Endothelial cell (in vitro differentiated cells): ENCODE measurements at places on chromosomes 2 and 18.
A peak's percentile ranks its signal among the peaks of the same experiment; 100 is the strongest.

GRCh38 chr2:172772633-172773032, 37.0 kb downstream of the RAPGEF4 start:
- peaks cover 4% of the 10 kb centered on the region for H3K27me3 ChIP-seq
- H3K27ac ChIP-seq, result no peak overlapping the region
- H3K36me3 ChIP-seq, result no peaks in the 10 kb centered on the region
- H3K4me1 ChIP-seq, result peaks cover 5% of the 10 kb centered on the region

- DNase-seq, result no peak
- no peaks in the 10 kb centered on the region for H3K36me3 ChIP-seq
- H3K4me1 ChIP-seq, result no peaks in the 10 kb centered on the region
- no peak overlapping the region for H3K4me3 ChIP-seq
These were observed 164.1 kb downstream of the PAX3 start for GRCh38 chr2:222134654-222135053.

- peaks cover 4% of the 10 kb centered on the region for H3K27me3 ChIP-seq
- peaks cover 7% of the 10 kb centered on the region for H3K4me1 ChIP-seq
- no peak overlapping the region for H3K27ac ChIP-seq
- no peak overlapping the region for H3K4me3 ChIP-seq
- no peak for DNase-seq
These were observed 37.5 kb downstream of the SLC4A3 start for GRCh38 chr2:219664944-219665343.

DNA sequence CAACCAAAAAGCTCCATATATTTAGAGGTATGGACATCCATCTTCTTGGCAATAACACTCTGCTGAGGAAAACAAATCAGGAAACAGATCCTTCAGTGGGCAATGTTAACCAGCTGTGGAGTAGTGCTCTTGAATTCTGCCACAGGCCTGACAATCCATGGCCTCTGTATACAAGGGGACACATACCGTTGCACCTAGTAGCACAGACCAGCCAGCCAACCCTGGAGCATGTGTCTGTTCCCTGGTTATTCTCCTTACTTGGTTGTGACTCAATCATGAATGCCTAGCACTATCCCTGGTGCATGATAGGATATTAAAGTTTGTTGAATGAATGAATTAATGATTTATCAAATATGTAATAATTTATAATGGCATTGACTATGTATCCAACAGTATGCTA, 261.4 kb upstream of the MGAT5 start:
- no peaks in the 10 kb centered on the region for H3K4me1 ChIP-seq
- no peak overlapping the region for H3K4me3 ChIP-seq
- no peak for DNase-seq
- no peak overlapping the region for H3K27ac ChIP-seq
- H3K36me3 ChIP-seq, result no peaks in the 10 kb centered on the region

- no peak overlapping the region for H3K27ac ChIP-seq
- H3K4me1 ChIP-seq, result peaks cover 12% of the 10 kb centered on the region
- H3K36me3 ChIP-seq, result no peaks in the 10 kb centered on the region
- H3K27me3 ChIP-seq, result peaks cover 9% of the 10 kb centered on the region
These were observed 134.9 kb downstream of the RPIA start for GRCh38 chr2:88826399-88826798.

GRCh38 chr18:24181806-24182205, 42.9 kb downstream of the CABYR start:
- no peak overlapping the region for H3K27ac ChIP-seq
- H3K27me3 ChIP-seq, result no peaks in the 10 kb centered on the region
- no peaks in the 10 kb centered on the region for H3K36me3 ChIP-seq
- no peak overlapping the region for H3K4me3 ChIP-seq
- DNase-seq, result no peak

DNA sequence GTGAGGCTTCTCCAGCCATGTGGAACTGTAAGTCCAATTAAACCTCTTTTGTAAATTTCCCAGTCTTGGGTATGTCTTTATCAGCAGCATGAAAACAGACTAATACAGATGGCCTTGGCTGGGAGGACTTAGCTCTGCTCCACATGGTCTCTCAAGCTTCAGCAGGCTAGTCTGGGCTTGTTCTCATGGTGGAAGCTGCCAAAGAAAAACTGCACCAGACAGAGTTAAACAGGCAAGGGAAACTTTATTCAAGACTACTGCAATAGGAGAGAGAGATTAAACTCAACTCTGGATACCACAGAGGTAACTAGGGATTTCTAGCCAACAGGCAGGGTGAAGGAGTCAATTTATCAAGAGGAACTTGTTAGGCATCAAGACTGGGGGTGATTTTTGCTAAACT, 142.1 kb downstream of the CABLES1 start:
- peaks cover 6% of the 10 kb centered on the region for H3K36me3 ChIP-seq
- H3K27ac ChIP-seq, result no peak overlapping the region
- peak overlapping the region; percentile 68 for H3K4me3 ChIP-seq
- peaks cover 46% of the 10 kb centered on the region for H3K4me1 ChIP-seq

DNA sequence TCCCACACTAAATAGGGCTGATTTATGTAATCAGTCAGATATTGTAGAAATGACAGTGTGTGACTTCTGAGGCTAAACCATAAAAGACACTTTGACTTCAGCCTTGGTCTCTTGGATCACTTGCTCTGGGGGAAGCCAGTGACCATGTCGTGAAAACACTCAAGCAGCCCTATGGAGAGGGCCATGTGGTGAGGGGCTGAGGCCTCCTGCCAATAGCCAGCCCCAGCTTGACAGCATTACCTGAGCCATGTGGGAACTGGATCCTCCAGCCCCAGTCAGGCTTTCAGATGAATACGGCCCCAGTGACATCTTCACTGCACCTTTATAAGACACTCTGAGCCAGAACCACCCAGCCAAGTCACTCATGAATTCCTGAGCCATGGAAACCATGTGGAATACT, 20.8 kb downstream of the TNS1 start:
- H3K27me3 ChIP-seq, result peaks cover 17% of the 10 kb centered on the region
- H3K27ac ChIP-seq, result no peak overlapping the region
- DNase-seq, result no peak
- peaks cover 5% of the 10 kb centered on the region for H3K36me3 ChIP-seq
- H3K4me1 ChIP-seq, result peaks cover 29% of the 10 kb centered on the region
- peak overlapping the region; percentile 69 for H3K4me3 ChIP-seq

- H3K4me3 ChIP-seq, result no peak overlapping the region
- no peak for DNase-seq
- H3K27ac ChIP-seq, result no peak overlapping the region
- H3K27me3 ChIP-seq, result no peaks in the 10 kb centered on the region
These were observed 407.3 kb upstream of the LYPD1 start for GRCh38 chr2:133077269-133077822.

DNA sequence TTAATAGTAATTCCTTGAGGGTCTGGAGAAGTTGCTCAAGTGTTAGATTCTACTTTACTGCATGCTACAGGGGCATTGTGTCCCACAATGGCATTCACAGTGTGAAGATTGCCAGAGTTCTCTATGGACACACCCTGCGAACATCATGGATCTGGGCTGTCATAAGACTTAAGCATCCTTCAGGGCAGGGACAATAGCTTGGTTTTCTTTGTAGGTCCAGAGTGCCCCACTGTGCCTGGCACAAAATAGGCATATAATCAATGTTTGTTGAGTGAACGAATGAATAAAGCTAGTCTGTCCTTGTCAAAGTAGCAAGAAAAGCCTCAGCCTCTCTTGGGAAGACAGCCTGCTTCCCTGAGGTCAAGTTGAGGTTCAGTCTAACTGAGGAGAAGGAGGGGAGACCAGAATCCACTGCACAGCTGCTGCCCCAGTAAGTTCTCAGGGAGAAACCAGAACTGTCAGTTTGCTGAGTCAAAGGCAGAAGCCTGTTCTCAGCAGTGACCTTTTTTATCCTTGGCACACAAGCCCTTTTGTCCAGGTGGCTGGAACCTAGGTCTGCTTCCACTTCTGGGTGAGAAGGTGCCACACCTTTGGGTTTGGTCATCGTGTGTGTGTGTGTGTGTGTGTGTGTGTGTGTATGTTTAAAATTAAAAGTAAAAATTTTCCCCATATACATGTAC, 15.0 kb downstream of the INPP4A start:
- H3K4me1 ChIP-seq, result peaks cover 22% of the 10 kb centered on the region
- H3K4me3 ChIP-seq, result no peak overlapping the region
- peaks cover 8% of the 10 kb centered on the region for H3K27me3 ChIP-seq

DNA sequence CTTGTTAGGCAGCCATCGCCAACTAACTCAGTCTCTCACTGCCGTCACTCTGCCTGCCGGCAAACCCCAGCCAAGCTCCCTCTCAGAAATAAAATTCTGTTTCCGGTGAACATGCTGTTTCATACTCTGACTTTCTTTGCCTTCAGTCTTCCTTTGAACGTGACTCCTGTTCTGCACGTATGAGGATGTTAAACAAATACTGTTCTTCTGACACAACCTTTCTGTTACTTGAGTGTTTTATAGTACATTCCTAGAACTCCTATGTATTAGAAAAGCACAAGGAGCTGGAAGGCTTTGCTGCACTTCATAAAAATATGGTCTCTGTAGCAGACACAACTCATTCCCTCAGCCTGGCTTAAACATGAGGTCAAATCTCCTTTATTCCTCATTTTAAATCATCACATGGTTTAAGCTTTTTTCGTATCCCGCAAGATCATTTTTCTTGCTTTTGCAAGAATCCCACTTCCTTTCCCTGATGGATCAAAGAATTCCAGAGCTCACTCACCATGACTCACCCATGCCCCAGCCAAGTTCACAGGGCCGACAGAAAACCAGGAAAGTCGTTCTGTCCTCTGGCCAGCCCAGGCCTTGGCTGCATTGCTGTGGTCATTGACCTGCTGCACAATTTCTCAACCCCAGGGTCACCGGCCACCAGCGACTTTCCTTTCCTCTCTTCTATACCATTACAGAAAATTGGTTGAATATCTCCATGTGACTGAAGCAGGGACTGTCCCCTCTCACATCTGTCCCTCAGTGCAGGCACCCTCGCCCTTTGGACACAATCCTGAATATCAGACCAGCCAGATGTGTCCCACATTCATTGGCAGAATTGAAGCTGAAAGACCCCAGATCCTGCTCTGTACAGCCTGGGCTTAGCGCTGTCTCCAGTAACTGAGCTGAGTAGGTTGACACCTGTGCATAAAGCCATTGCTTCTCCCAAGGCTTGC, 183.1 kb upstream of the ARL4C start:
- no peak overlapping the region for H3K4me3 ChIP-seq
- no peak overlapping the region for H3K27ac ChIP-seq
- H3K27me3 ChIP-seq, result peaks cover 1% of the 10 kb centered on the region
- peaks cover 14% of the 10 kb centered on the region for H3K4me1 ChIP-seq
- no peak for DNase-seq

- peaks cover 10% of the 10 kb centered on the region for H3K36me3 ChIP-seq
- H3K27ac ChIP-seq, result peak overlapping the region; percentile 92
- peak overlapping the region; percentile 94 for H3K4me3 ChIP-seq
- peak; percentile 58 for DNase-seq
- H3K27me3 ChIP-seq, result peaks cover 32% of the 10 kb centered on the region
These were observed 572 bp upstream of the ZNF516 start for GRCh38 chr18:76495435-76496193.

- H3K27ac ChIP-seq, result no peak overlapping the region
- H3K36me3 ChIP-seq, result no peaks in the 10 kb centered on the region
- H3K4me3 ChIP-seq, result no peak overlapping the region
- H3K4me1 ChIP-seq, result peaks cover 6% of the 10 kb centered on the region
- no peaks in the 10 kb centered on the region for H3K27me3 ChIP-seq
- DNase-seq, result no peak
These were observed 151.5 kb downstream of the SLC8A1 start for GRCh38 chr2:40300391-40300790.

DNA sequence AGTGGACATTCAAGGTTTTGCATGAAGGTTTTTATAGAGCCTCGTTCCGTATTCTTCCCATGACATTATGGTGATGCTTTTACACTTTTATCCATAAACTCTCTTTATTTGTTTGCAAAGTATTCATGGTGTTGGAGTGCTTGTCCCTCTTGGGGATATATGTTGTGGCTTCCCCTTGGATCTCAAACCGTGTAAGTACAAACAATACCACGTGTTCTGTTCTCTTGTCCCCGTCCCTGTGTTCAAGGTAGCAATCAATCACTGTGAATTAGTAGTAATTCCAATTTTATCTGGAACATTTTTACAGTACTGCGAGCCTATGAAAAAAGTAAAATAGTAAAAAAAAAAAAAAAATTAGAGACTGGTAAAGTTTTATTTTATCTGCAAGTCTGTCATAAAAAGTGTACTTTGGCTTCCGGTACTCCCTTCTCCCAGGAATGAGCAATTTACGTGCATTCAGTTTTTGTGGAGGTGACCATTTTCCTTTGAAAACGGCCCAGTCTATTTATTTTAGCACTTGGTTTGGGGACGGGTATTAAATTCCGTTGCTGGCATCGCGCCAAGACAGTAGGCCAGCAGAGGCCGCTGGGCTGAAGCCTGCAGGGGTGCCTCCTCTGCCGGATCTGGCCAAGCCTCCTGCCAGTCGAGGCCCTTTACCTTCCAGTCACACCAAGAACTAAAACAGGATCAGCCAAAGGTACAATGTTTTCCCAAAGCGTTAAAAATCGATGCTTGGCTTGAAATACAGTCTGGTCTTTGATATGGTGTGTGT, 175.7 kb downstream of the SOCS6 start:
- peaks cover 3% of the 10 kb centered on the region for H3K4me1 ChIP-seq
- peak overlapping the region; percentile 88 for H3K4me3 ChIP-seq
- H3K36me3 ChIP-seq, result no peaks in the 10 kb centered on the region
- no peak overlapping the region for H3K27ac ChIP-seq

DNA sequence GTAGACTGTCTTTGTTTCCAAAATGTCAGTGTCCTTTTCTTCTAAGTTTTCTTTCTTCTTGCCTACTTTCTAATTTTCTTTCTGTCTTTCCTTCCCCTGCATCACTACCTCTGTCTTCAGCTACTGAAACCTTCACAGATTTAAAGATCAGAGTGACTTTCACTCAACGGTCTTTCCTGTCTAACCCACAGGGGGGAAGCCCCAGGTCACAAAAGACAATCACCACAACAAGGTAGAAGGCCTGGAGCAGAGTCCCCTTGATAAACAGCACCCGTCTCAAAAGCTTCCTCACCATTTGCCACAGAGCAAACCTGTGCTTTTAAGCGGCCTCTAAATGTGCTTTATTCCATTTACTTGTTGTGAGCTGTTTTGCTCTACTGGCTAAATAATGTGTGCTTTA, 665.4 kb downstream of the BCL11A start:
- H3K36me3 ChIP-seq, result no peaks in the 10 kb centered on the region
- peak; percentile 8 for DNase-seq
- H3K27me3 ChIP-seq, result no peaks in the 10 kb centered on the region
- no peak overlapping the region for H3K4me3 ChIP-seq
- no peak overlapping the region for H3K27ac ChIP-seq

GRCh38 chr2:131126436-131126835, 21.3 kb downstream of the PLEKHB2 start:
- no peak overlapping the region for H3K4me3 ChIP-seq
- H3K27me3 ChIP-seq, result no peaks in the 10 kb centered on the region
- no peak overlapping the region for H3K27ac ChIP-seq
- DNase-seq, result no peak
- H3K4me1 ChIP-seq, result no peaks in the 10 kb centered on the region

- no peaks in the 10 kb centered on the region for H3K27me3 ChIP-seq
- H3K36me3 ChIP-seq, result no peaks in the 10 kb centered on the region
- no peaks in the 10 kb centered on the region for H3K4me1 ChIP-seq
- no peak overlapping the region for H3K4me3 ChIP-seq
- H3K27ac ChIP-seq, result no peak overlapping the region
These were observed 119.0 kb upstream of the CDH7 start for GRCh38 chr18:65631766-65632165.
